H4 (cell line): ENCODE measurements at places on chromosomes 2 and 18. TPM values are rescaled to one million over a fixed set of nuclear protein-coding genes. Genes with fewer than 3 reads are reported as not detected.

Gene SCN1A
- total RNA-seq: 0.04 TPM in 1 of 2 replicates, not detected in the other

Gene MAL
- not detected in 2 replicates for total RNA-seq

Gene NCKAP1
- 103 and 110 TPM in 2 replicates for total RNA-seq

Gene KHK
- total RNA-seq: 0.14 and 0.48 TPM in 2 replicates

Gene ADD2
- 16.3 and 24.3 TPM in 2 replicates for total RNA-seq
